ENCODE measurements at places on chromosomes 16 and 17. TPM values are rescaled to one million over a fixed set of nuclear protein-coding genes. Genes with fewer than 3 reads are reported as not detected.

DNA sequence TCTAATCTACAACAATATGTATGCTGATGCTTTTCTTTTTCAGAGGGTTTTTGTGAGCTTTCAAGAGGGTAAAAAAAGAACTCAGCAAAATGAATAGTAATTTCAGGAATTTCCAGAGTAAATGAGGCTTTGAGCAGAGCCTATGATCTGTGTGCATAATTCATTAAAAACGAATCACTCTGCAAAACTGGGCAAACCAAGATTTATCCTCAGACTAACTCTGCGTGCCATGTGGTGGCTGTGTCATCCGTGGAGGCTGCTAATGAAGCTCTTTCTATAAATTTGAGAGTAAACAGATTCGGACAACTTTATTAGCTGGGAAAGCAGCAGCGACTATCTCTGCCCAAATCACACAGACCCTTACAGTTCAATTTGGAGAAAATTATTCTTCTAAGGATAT is 83.8 kb downstream of the FOXL1 start:
- DNase-seq, result no peak

GRCh38 chr17:34692920-34693319 is 113.5 kb downstream of the TMEM132E start:
- no peak for DNase-seq

GRCh38 chr16:26019381-26020242 is 327.9 kb downstream of the HS3ST4 start:
- DNase-seq, result no peak

DNA sequence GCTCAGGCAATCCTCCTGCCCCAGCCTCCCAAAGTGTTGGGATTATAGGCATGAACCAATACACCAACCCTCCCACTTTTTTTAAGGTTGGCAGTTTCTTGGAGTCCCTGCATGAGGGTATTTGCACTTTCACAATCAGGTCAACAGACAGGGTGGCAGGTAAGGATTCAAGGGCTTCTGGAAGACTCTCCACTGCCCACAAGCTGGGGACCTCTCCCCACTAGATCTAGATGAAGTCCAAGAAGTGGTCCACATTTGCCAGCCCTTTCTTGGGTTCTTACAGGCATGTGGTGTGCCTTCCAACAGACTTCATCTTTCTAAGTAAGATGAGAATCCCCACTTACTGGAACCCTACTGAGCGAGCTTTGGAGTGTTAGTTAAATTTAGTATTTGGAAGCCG is 3.9 kb downstream of the ASB16 start:
- no peak for DNase-seq

- peak; percentile 63 for DNase-seq
Observed at GRCh38 chr17:2055292-2056205, 646 bp downstream of the HIC1 start.

DNA sequence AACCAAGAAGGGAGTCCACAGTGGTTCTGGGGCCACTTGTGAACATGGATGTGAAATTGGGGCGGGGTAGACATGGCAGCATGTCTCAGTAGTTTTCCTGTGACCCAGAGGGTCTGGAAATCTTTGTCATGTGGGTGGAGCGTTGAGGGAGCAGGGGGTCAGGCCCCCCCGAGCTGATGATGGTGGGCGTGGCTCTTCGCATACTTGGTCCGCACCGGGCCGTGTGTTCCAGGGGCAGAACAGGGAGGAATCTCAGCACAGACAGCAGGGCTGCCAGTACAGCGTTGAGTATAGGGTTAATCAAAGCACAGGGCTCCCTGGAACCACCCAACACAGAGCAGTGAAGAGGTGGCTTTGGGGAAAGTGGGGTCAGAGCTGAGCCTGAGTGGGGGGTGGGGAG is 267.5 kb downstream of the SEC14L1 start:
- DNase-seq, result no peak

GRCh38 chr16:3637371-3637923 is 17.0 kb upstream of the DNASE1 start:
- peak; percentile 64 for DNase-seq

- DNase-seq, result peak; percentile 26
Observed at GRCh38 chr17:80890196-80890920, 101.3 kb upstream of the CHMP6 start.

DNA sequence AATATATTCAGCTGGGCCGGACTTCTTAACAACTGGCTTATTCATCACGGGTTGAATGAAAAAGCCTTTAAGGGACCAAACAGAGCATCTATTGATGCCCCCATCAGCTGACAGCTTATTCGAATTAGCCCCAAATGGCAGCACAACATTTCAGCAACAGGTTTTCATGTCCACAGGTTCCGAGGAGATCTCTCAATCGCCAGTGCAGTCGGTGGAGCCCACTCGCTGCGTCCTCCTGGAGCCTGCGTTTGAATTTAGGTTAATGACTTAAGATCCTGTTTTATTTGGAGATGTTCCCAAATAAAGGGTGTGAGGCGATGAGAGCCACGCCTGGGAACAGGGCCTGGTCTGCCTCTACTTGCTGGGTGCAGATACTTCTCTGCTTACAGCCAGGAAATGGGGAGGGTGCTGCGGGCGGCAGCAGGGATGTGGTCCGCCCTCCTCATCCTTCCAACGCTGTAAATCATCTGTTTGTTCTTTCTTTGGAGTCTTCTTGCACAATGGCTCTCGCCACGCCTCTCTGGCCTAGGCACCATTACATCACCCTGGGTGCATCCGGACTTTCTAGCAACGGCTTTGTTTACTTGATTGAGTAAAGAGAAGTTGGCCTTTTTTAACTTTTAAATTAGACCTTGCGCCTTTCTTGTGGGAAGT is 22.6 kb downstream of the NDE1 start:
- DNase-seq, result peak; percentile 90

DNA sequence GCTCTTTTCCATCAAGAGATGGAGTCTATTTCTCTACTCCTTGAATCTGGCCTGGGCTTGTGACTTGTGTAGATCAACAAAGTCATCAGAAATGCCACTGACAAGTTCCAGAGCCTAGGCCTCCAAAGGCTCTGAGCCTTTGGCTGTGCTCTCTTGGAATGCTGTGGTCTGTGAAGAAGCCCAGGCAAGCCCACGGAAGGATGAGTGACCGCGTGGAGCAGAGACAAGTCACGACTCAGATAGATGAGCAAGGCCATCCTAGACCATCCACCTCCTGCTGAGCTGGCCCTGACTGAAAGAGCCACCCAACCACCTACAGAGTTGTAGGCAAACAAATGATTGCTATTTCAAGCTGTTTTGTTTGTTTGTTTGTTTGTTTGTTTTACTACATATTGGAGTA is 11.6 kb upstream of the ICAM2 start:
- no peak for DNase-seq

- no peak for DNase-seq
Observed at GRCh38 chr17:80414508-80414802, 512 bp upstream of the ENDOV start.

- DNase-seq, result no peak
Observed at GRCh38 chr16:9821970-9822369, 360.3 kb downstream of the GRIN2A start.

DNA sequence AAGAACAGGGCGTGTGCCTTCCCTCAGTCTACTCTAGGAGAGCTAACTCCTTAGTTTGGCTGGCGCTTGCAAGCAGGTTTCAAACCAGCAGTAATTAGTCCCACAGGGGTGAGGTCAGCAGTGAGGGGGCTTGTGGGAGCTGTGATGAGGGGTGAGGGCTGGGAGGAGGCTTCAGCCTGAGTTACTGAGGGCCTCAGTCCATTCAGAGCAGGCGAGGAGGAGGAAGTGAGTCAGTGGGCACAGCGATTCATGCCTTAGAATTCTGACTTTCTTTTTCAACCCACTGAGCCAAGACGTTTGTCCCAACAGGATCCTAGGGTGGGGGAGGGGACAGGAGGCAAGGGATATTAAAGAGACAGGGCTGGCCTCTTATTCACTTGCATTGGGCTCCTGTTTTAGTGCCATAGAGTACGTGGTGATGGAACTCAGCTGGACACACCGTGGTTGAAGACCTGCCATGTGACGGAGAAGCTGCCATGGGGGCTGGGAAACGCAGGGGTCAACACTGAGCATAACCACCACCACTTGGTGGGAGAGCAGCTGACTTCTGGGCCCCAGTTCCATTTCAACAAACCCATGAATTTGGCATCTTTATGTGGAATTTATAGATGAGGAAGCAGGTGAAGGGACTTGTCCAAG is 8.3 kb upstream of the ITGA3 start:
- peak; percentile 64 for DNase-seq

- DNase-seq, result peak; percentile 81
Observed at GRCh38 chr17:39867084-39867879, 720 bp upstream of the ZPBP2 start.

DNA sequence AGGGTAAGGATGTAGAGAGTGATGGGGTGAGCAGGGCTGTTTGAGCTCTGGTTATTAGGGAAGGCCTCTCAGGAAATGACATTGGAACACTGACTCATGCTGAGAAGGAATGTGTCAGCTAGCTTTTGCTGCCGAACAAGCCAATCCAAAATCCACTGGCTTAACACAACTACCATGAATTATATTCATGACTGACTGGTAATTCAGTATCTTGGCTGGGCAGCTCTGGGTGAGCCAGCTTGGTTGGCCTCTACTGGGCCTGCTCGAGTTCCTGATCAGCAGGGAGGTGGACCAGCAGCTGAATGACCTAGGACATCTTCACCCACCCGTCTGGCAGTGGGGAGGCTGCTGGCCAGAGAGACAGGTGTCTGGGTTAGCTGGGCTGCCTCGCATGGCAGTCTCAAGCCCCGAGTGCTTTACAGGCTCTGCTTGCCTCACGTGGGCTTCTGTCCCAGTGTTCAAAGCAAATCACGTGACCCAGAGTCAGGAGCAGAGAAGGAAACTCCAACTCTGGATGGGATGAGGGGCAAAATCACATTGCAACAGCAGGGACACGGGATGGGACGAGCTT is 209.4 kb downstream of the KATNIP start:
- no peak for DNase-seq

DNA sequence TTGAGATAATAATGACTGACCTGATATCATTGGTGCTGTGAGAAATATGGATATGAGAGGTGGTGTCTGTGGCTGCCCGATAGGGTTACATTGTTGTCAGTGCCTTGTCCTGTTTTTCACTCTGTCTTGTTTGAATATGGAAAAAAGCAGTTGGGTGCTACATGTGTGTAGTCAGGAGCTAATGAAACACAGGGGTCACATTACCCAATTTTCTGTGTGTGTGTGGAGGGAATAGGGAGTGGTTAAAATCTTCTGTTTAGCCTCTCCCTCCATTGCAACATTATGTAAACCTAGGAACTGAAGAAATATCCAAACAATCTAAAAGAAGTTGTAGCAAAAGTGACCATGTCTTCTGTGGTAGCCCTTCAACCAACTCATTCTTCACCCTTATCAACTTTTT is 527.7 kb upstream of the SOX9 start:
- DNase-seq, result no peak

PYY gene
- not detected for total RNA-seq

ZNF423 gene
- total RNA-seq, result not detected

IGFBP4 gene
- total RNA-seq, result 9.2 TPM

RAB26 gene
- total RNA-seq, result not detected

DPEP3 gene
- not detected for total RNA-seq

DNASE1L2 gene
- total RNA-seq, result 0.62 TPM

CMTM1 gene
- total RNA-seq, result 4.2 TPM

GRIN2C gene
- 0.07 TPM for total RNA-seq

HIGD1B gene
- not detected for total RNA-seq

ABCA9 gene
- not detected for total RNA-seq

All from activated naive CD4-positive, alpha-beta T cell treated with anti-CD3 and anti-CD28 coated beads for 36 hours (primary cell).